ENCODE measurements at places on chromosomes 5 and 9.

DNA sequence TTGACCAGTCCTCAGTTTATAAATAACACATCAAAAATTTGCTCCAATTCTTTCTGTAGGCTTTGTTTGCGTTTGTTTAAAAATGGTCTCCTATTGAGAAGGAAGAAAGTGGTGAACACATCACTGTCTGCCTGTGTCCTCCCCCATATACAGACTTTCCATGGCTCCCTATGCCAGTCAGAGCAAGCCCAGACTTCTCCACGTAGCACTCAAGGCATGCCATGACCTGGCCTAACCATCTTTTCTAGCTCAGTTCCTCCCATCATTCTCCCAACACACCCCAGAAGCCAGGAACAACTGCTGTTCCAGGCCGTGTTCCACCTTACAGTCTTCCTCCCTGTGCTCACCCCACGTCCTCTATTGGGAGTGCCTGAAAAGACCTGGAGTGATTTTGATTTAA is 129.6 kb upstream of the ZNF618 start:
- no peak for DNase-seq

DNA sequence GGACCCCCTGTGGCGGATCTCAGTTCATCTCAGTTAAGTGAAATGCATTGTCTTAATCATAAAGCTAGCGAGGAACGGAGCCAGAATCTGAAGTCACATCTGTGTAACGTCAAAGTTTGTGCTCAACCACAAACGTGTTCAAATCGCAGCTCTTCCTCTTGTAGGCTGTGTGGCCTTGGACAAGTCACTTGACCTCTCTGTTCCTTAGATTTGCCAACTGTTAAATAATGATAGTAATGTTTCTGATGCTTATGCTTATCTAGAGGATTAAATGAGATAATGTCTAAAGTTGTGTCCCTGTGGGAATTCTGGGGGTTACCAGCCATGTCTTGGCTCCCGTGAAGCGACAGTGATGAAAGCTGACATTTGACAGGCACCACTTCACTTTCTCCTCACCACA is 69.2 kb upstream of the NEURL1B start:
- no peak for DNase-seq

DNA sequence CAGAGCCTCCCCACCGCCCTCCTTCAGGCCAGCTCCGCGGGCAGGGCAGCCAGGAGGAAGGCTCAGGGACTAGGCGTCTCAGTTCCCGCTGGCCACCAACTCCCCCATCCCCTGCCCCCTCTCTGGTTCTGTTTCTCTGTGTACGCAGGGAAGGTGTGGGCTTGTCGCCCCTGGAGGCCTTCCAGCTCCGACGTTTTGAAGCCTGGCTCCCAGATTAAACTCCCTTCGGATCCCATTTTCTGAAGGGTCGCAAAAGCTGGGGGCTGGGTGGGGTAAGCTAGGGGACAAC is 346 bp downstream of the ATOX1 start:
- no peak for DNase-seq

DNA sequence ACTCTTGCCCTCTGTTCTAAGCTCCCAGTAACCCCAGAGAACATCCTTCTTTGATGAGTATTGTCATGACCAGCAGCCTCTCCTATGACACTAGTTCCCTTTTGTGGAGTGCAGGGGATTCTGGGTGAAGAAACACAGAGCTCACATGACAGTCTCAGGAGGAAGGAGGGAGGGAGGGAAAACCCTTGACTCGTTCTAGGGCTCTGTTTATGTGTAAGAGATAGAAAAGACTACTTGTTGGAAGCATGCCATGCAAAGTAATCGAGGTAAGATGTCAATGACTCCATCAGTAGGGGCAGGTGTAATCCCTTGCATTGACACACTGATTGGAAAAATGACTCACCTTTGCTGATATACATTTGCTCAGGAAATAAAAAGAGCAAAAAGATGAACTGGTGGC is 190.2 kb upstream of the ELL2 start:
- no peak for DNase-seq

DNA sequence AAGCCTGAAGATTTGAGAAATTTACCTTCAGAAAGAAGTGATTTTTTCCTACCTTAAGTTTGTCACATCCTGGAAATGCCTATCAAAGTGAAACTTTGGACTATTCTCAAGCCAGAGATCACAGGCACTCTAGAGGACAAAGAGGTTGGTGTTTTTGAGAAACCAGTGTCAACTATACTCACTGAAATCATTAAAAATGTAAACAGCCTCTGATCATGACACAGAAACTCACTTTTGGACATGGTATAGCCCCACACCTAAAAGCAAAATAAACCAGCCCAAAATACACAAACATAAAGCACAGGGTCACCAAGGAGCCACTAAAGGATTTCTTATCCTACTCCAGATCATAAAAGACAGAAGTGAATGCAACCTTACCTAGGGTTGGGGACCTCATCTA is 65.7 kb upstream of the ICE1 start:
- DNase-seq, result no peak

DNA sequence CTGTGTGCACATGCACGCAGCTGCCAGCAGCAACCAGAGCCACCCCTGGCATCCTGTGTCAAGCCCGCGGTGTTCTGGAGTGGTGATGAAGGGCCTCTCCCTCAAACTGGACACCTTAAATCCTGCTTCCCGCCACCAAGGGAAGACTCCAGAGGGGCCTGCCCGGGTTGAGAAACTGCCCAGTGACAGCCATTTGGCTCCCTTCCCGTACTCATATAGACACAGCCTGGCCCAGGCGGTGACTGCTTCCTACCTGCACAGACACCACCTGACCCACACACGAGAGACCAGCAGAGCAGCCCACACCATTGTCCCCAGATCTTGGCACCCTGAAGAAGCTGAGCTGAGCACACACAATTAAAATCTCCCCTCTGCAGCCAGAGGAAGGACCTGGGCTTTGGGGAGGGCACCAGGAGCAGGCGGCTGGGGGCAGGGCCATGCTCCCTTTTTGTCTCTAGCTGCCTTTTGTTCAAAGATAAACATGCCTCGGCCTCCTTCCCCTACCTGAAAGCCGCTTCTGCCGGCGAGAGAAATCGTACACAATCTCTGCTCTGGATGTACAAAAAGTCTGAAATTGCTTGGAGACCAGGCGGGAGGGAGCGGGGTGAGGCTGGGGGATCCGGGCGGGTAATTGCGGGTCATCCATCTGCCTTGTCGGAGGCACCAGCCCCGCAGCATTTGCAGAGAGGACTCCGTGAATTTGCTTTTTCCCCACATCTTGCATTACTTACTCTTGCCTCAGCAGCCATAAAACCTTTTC is 78.4 kb downstream of the TSPAN17 start:
- no peak for DNase-seq

DNA sequence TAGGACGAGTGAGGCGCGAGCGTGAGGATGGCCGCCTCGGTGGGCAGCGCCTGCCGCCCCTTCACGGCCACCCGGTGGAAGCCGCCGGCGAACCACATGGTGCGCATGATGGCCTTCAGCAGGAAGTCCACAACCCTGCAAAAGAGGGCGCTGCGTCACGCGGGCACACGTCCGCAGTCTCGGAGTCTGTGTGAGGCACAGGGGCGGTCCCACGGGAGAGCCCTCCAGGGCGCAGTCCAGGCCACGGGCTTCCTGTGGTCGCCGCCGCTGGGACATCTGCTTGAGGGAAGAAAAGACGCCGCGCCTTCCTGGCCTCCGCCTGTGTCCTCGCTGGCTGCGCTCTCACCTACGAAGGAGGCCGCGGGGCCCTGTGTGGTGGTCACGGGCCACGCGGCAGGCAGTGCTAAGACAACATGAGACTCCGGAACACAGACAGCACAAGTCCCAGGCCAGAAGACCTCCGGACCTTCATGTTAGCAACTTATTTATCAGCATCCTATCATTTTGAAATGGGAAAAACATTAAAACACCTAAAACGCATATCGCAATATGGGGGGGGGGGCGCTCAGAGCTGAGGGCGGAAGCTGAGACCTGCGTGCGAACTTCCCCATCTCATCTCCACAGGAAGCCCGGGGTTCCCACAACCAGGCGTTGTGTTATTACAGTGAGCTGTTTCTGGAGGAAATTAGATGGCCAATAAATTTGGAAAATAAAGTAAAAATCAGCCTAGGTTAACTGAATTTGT is 28.8 kb downstream of the LPCAT1 start:
- DNase-seq, result no peak

GRCh38 chr9:93086447-93087224 is 9.4 kb upstream of the CARD19 start:
- no peak for DNase-seq

DNA sequence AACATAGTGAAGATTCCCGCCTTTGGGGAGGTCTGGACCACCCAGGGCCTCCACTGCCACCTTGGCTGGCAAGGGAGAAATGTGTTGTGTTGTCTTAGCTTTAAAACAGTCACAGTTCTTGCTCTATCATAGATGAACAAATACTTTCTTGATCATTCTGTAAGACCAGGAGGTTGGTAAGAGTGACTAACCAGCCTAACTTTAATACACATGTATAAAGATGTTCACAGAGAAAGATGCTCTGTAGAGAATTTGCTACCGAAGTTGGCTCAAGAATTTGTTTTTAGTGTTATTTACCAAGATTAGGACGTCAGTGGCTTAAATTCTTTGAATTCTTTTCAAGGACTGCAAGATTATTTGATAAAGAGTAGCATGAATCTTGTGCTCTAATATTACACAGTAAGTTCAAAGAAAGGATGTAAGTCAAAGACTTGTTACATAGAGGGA is 28.4 kb downstream of the GLRX start:
- DNase-seq, result no peak

GRCh38 chr5:67243349-67243748 is 46.8 kb upstream of the CD180 start:
- DNase-seq, result no peak

GRCh38 chr5:171283753-171284152 is 25.3 kb upstream of the TLX3 start:
- DNase-seq, result no peak

GRCh38 chr5:143182901-143183820 is 220.3 kb downstream of the NR3C1 start:
- DNase-seq, result peak; percentile 22

- DNase-seq, result no peak
Observed at GRCh38 chr5:104184264-104184663, 621.7 kb upstream of the NUDT12 start.

DNA sequence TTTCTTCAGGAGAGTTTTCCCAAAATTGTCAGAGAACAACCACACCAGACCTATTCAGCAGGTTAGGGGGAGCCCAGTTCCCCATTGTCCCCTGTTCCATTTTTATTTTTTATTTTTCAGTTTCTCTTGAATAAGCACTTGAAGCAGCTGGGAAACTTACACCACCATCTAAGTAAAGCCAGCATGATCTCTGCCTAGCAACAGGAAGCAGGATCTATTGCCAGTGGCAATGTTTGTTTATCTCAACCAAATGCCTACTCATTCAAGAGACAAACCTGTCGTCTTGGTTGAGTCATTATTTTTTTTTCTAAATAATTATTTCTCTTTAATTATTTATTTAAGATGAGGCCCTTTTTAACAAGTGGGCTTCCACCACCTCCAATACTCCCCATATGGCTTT is 379.3 kb downstream of the PLK2 start:
- no peak for DNase-seq

DNA sequence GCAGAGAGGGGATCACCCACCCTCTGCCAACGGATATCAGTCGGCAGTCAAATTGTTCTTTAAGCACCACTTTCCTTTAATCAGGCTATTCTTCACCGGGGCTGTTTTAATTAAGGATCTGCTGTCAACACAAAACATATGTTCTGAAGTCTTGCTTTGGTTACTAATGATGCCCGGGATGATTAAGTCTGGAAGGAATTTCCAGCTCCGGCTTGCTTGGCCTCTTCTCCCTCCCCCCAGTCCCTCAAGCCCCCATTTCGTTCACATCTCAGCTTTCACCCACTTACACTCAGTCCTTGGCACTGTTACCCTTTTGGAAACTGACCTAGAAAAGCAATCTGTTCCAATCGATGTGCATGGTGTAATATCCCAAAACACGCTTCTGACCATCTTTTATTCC is 74.7 kb downstream of the MSX2 start:
- no peak for DNase-seq

DNA sequence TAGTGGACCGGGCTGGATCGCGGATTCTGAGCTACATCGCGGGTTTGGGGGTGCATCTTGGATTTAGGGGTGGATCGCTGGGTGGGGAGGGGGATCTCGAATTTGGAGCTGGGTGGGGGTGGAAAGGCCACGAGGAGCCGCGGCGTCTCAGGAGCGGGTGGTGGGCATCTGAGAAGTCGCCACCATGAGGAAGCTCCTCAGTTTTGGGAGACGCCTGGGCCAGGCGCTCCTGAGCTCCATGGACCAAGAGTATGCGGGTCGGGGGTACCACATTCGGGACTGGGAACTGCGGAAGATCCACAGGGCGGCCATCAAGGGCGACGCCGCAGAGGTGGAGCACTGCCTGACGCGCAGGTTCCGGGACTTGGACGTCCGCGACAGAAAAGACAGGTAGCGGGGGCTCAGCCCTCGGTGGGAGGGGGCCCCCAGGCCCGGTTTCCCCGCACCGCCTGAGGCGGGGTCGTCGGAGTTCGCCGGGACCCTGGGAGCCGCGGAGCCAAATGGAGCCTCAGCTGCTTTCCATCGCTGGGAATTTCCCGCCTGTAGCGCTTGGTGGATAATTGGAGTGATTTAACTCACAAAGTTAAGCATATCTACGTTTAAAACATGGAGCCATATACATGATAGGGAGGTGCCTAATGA is 376 bp downstream of the ANKRD18B start:
- DNase-seq, result no peak

- DNase-seq, result no peak
Observed at GRCh38 chr5:32859211-32859641, 148.1 kb downstream of the NPR3 start.

- DNase-seq, result no peak
Observed at GRCh38 chr9:19104515-19105282, 2.0 kb upstream of the HAUS6 start.

GRCh38 chr9:72312386-72312987 is 52.5 kb downstream of the ZFAND5 start:
- DNase-seq, result no peak

GRCh38 chr9:130682421-130683121 is 11.0 kb upstream of the EXOSC2 start:
- peak; percentile 55 for DNase-seq

- no peak for DNase-seq
Observed at GRCh38 chr5:3542158-3542557, 53.5 kb upstream of the IRX1 start.

- no peak for DNase-seq
Observed at GRCh38 chr9:113409481-113409880, 994 bp downstream of the POLE3 start.

DNA sequence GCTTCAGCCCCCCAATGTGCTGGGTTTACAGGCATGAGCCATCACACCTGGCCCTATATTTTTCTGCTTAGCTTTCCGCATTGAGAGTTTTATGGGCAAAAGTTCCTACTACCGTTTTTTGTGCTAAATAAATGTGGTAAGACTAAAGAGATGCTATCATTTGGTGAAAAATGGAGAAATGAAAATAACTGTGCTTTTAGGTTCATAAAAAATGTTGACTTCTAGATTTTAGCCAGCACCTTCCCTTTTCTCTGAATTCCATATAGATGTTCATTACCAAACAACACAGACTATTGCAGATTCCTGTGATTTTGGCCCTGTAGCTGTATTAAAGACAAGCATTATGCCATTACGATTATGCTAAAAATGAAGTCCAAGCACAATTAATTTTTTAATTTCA is 72.0 kb upstream of the CTSL start:
- no peak for DNase-seq

All from stimulated activated CD4-positive, alpha-beta T cell treated with anti-CD3 and anti-CD28 coated beads, TNF-alpha, amount 100 ng/mL, for 1 hour (primary cell).